Stomach (tissue), 19 donors: ENCODE measurements at places on chromosomes 4 and X. TPM values are rescaled to one million over a fixed set of nuclear protein-coding genes. Genes with fewer than 3 reads are reported as not detected.

Gene CXorf49
- not detected for total RNA-seq

Gene TMPRSS11A
- not detected for total RNA-seq

Gene FGFBP1
- total RNA-seq = not detected

Gene FGD1
- 2.4 TPM for total RNA-seq

Gene GK
- total RNA-seq = 11.0 TPM

Gene F9
- not detected for total RNA-seq

Gene CSAG2
- total RNA-seq = not detected

Gene ARHGAP36
- total RNA-seq = not detected

Gene SYN1
- total RNA-seq = not detected

Gene CHRDL1
- total RNA-seq = 6.5 TPM

Gene DMP1
- not detected for total RNA-seq

Gene HPGD
- total RNA-seq = 53.6 TPM

Gene FAM114A1
- total RNA-seq = 60.3 TPM

Gene ANAPC10
- total RNA-seq = 2.9 TPM

Gene DDIT4L
- not detected for total RNA-seq
